ENCODE measurements at places on chromosomes 16 and 17.

DNA sequence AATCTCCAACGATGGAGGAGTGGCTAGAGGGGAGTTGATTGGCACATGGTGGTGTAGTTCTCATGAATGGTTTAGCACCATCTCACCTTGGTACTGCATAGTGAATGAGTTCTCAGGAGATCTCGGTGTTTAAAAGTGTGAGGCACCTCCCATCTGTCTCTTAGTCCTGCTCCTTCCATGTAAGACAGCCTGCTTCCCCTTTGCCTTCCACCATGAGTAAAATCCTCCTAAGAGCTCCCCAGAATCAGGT lies 428.8 kb upstream of the MAF start:
- no peak for DNase-seq

DNA sequence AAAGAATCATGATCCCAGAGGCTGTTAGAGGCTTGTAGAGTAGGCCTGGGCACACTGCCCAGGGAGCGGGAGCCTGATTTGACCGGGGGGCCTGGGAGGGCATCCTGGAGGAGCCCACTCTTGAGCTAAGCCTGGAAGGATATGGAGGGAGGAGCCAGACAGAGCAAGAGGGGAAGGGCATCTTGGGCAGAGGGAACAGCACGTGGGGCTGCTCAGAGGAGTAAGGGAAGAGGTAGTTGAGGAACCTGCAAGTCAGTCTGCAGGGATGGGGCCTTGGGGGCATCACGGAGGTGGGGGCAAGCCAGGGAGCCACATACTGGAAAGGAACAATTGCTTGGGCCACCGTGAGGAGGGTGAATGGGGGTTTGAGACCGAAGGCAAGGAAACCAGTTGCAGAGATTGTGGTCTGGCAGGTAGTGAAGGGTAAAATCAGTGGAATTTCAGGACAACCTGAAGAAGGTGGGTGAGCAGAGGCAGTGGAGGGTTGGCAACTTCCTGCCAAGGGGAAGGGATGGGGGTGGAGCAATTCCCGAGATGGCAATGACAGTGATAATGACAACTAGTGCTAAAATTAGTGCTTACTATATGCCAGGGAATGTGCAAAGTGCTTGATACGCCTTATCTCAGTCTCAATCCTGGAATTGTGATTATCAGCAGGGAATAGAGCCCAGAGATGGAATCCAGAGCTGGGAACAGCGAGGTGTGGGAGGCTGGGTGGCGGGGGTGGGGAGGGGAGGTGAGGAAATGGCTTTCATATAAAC lies 9.7 kb upstream of the RAI1 start:
- DNase-seq, result no peak

- no peak for DNase-seq
These were observed 29.6 kb downstream of the NFAT5 start for GRCh38 chr16:69595127-69596036.

GRCh38 chr16:76210157-76210556 lies 67.0 kb upstream of the CNTNAP4 start:
- no peak for DNase-seq

- no peak for DNase-seq
These were observed 226.7 kb upstream of the ELAC2 start for GRCh38 chr17:13244513-13244912.

GRCh38 chr17:76382351-76382802 lies 2.0 kb upstream of the SPHK1 start:
- no peak for DNase-seq

GRCh38 chr17:17379197-17379991 lies 76.2 kb downstream of the NT5M start:
- no peak for DNase-seq

- no peak for DNase-seq
These were observed 32.1 kb downstream of the ABR start for GRCh38 chr17:1147664-1148063.
